ENCODE measurements at places on chromosomes 4 and X. TPM values are rescaled to one million over a fixed set of nuclear protein-coding genes. Genes with fewer than 3 reads are reported as not detected.

Gene TBX22
- not detected for total RNA-seq

Gene CCNB3
- total RNA-seq, result 0.59 TPM

Gene KDR
- total RNA-seq, result 0.67 TPM

Gene DCAF4L1
- total RNA-seq, result 0.24 TPM

Gene UPF3B
- total RNA-seq, result 6.3 TPM

Gene CCDC158
- total RNA-seq, result not detected

Gene XAGE1B
- total RNA-seq, result not detected

Gene NPY2R
- not detected for total RNA-seq

Gene PYURF
- total RNA-seq, result 54.9 TPM

Gene PRRG3
- total RNA-seq, result not detected

Gene MMRN1
- total RNA-seq, result not detected

Gene FABP2
- total RNA-seq, result not detected

Gene SMIM10L2A
- 0.40 TPM for total RNA-seq

Gene SLC9A6
- 20.4 TPM for total RNA-seq

Gene HAUS7
- 31.3 TPM for total RNA-seq

Gene UGT2A1
- not detected for total RNA-seq

Gene CCNQ
- 17.2 TPM for total RNA-seq

Gene PPP2R2C
- total RNA-seq, result 0.94 TPM

Gene TRMT10A
- total RNA-seq, result 4.2 TPM

Gene BST1
- 0.45 TPM for total RNA-seq

Gene GDPD2
- total RNA-seq, result not detected

Gene HMX1
- not detected for total RNA-seq

Gene CRMP1
- total RNA-seq, result 59.5 TPM

Gene NIPAL1
- 0.48 TPM for total RNA-seq

Gene TCEANC
- 2.5 TPM for total RNA-seq

Gene CXorf51A
- not detected for total RNA-seq

Gene POF1B
- total RNA-seq, result not detected

Gene CSAG3
- total RNA-seq, result not detected

Gene ARHGAP24
- total RNA-seq, result 22.0 TPM

Gene RHOH
- not detected for total RNA-seq

Gene CLDN34
- total RNA-seq, result not detected

Gene PNMA6F
- not detected for total RNA-seq

Gene MID2
- total RNA-seq, result 19.8 TPM

Gene ATXN3L
- total RNA-seq, result not detected

Gene NUP62CL
- total RNA-seq, result not detected

Gene CT47B1
- total RNA-seq, result not detected

Gene TCEAL5
- not detected for total RNA-seq

Gene JADE1
- total RNA-seq, result 28.9 TPM

Gene ASMT
- not detected for total RNA-seq

Gene CDX4
- not detected for total RNA-seq

Gene RADX
- 0.31 TPM for total RNA-seq
